ENCODE measurements at places on chromosomes 16 and 17.

- no peak for DNase-seq
These were observed 18.8 kb downstream of the AXIN2 start for GRCh38 chr17:65542610-65543009.

DNA sequence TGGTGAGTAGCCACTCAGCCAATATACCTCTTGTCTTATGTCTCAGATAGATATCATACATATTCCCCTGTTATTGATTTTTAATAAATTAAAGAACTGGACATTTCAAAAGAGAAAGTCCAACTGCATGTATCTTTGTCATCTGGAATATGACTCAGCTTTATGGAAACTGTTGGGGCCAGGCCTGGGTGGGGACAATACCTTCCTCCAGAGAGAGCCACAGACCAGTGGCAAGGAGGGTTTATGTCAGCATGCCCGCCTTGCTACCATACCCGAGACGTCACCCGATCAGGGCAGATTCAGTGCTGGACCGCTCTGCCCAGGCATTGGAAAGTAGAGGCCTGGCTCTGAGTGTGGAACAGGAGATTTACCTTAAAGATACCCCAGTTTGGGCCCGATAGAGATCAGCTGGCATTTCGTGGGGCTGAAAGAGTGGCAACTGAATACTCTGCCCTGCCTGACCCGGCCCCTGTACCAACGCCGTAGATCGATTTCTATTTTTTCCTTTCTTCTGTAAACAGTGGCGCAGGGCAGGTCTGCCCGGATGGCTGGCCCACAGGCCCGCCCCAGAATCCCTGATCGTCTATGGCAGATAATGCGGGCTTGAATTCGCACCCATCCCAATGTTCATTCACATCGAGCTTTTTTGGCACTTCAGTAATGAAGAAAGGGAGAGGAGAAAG lies 158.6 kb downstream of the SALL1 start:
- DNase-seq = no peak

GRCh38 chr16:86761111-86762031 lies 183.0 kb downstream of the FOXL1 start:
- peak; percentile 51 for DNase-seq

GRCh38 chr17:59388069-59388556 lies 56.7 kb downstream of the YPEL2 start:
- DNase-seq = no peak

DNA sequence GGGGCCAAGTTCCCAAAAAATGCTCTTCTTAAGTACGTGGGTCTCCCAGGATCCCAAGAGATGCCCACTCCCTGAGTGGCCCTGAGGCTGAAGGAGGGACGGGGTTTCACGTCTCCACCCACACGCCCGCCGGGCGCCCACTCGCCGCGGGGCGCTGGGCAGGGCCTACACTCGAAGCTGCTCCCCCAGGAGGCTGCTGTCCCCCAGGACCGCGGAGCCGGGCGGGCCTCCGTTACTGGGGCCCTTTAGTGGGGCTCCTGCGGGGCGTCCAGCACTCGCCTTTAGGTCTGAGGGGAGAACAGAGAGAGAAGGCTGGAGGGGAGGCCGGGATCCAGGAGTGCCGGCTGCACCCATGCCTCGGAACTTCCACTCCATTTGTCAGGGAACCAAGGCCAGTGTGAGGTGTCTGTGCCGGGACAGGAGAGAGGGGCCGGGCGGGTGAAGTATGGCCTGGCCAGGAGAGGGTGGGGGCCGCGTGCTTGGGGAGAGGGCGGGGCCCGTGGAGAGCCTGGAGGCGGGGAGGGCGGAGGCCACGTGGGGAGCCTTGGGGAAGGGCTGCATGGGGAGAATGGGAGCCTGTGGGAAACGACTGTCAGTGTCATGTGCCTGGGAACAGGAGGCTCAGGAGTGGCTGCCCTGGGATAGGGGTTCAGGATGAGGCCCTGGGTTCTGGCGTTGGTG lies 18.8 kb downstream of the NUBP1 start:
- DNase-seq = no peak
